Central memory CD4-positive, alpha-beta T cell (primary cell): ENCODE measurements at places on chromosomes 6 and 20.

GRCh38 chr6:112457886-112458285 is 110.8 kb downstream of the RFPL4B start:
- no peak for DNase-seq

DNA sequence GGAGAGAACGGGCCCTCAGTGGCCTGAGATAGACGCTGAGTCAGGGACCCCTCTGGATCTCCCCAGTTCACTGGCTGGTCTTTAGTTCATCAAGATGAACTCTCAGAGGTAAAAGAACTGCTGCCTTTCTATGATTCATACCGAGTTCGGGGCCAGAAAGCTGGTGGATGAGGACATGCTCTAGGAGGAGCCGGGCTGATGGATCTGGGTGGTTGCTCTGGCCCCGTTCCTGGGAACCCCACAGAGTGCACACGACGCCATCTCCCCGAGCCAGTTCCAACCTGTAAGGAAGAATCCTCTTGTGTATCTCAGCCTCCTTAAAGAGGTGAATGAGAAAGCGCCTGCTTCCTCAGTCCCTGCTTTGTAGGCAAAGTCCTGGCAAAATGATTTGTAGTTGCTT is 142.6 kb upstream of the PDE10A start:
- DNase-seq, result no peak

- no peak for DNase-seq
These were observed 15.0 kb downstream of the RAB23 start for GRCh38 chr6:57207141-57207540.

GRCh38 chr6:49918787-49919186 is 45.2 kb downstream of the DEFB114 start:
- no peak for DNase-seq

DNA sequence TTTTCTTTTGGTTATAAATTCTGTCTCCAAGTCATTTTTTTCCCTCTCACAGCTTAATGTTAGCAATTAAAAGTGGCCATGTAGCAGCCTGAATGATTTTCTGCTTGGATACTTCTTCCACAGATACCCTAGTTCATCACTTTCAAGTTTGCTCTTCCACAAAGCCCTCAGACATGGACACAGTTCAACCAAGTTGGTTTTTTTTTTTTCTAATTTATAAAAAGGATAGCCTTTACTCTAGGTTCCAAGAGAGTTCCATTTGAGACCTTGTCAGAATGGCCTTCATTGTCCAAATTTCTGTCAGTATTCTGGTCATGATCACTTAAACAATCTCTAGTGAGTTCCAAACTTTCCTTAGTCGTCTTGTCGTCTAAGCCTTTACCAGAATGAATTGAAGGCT is 40.0 kb downstream of the RSPH3 start:
- no peak for DNase-seq
